ENCODE measurements at places on chromosomes 7 and 10.
A peak's percentile ranks its signal among the peaks of the same experiment; 100 is the strongest.

GRCh38 chr10:99958302-99958701 lies 51.4 kb downstream of the DNMBP start:
- DNase-seq = no peak

DNA sequence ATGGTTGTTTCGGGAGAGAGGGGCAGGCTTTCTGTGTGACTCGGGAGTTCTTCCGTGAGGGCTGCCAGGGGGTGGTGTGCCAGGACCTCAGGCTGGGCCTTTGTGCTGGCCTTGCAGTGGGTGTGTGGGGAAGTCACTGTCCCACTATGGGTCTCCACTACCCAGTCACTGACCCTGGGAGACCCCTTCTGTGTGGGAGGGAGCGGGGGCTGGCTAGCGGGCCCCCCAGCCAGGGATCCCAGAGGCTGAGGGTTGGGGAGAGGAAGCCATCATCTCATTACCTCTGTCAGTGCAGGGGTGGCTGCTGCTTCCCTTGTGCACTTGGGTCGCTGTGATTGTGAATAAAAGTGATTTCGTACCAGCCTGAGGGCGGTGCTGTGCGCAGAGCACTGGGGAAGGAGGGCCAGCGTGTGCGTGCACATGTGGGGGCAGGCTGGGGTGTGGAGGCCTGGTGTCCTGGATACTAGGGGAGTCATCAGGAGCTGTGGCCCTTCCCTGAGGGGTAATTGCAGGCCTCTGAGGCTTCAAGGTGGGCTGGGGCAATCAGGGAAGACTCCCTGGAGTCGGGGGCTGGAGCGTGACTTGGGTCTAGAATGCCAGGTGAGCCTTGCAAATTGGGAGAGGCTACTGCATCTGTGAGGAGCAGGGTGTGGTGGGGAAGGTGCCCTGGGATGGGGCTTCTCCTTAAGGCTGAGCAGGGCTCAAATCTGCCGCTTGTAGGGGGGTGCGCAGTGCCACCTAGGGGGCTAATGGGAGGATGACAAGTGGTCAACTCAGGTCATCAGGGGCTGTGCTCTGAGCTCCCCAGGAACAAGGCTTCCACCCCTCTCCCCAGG lies 98.9 kb downstream of the NEURL1 start:
- peak; percentile 62 for DNase-seq

DNA sequence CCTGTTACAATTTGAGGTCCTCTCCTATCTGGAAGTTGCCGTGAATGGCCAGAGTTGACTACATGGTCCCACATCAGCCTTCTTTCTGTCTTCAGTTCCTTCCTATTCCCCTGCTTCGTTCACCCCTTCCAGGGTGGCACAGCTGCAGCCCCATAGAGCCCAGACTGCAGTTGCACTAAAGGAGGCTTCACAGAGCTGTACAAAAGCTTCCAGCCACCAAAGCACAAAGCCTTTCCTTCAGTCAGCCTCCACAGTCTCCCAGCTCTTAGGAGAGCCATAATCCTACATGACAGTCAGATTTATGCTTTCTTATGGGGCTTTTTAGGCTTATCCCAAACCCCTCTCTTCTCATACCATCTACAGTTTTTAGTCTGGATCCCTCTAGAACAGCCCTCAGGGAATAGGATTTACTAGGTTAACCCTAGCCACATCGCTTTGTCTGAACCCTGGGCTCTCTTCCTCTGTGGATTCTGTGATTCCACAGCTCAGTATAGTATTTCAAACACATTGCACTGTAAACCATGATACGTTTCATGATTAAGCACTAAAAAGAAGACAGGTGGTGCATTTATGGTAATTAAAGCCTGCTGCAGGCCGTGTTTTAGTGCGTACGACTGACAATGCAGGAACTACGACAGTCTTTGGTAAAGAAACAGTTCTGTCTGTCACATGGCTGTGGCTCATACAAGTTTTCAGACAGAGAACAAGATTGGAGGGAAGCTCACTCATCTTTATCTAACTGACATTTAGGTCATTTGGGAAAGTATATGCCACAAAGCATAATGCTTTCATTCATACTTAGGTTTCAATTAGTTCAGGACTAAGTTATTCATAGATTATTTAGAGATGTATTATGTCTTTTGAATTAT lies 208.3 kb upstream of the KMT2E start:
- no peak for DNase-seq

DNA sequence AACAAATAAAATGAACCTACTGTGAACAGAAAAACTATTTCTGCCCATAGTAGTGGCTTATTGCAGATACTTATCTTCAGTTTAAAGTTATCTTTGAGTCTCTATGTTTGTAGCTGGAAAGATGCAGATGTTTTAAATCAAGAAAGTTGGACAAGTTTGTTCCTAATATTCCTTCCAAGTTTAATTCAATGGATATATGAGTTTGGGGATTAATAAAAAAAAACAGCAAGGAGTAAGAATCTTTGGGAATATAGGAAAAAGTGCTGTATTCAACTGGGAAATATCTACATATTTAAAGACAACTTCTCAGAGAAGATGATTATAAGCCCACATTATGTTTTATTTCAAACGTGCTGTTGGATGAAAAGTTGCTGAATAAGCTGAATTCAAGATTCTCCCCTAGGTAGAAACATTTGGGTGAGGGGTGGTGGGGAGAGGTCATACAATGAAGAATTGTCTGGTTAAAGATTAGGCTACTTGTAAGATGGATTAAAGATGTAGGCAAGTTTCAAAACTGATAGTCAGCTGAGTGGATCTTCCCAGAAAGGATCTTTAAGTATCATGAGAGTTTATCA lies 1135.2 kb downstream of the CNTNAP2 start:
- DNase-seq = no peak

DNA sequence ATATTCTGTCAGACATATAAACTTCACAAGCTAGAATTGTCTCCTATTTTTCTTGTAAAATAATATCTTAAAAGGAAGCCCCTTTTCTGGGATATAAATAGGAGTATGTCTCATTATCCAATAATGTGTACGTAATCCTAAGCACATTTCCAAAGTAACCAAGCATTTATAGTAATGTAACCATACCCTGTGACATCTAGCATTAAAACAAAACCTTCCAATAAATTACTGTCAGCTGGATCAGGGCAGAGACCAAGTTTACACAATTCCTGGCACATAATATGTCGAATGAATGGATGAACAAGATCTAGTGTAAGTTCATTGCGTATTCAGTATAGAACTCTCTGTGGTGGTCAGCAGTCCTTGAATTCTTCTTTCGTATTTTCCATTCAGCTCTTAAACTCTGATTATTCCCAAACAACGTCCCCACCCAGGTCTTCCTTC lies 14.3 kb downstream of the CPED1 start:
- no peak for DNase-seq

GRCh38 chr10:59557642-59558041 lies 152.0 kb downstream of the SLC16A9 start:
- DNase-seq = no peak

GRCh38 chr7:30469303-30469702 lies 9.3 kb downstream of the NOD1 start:
- DNase-seq = no peak

DNA sequence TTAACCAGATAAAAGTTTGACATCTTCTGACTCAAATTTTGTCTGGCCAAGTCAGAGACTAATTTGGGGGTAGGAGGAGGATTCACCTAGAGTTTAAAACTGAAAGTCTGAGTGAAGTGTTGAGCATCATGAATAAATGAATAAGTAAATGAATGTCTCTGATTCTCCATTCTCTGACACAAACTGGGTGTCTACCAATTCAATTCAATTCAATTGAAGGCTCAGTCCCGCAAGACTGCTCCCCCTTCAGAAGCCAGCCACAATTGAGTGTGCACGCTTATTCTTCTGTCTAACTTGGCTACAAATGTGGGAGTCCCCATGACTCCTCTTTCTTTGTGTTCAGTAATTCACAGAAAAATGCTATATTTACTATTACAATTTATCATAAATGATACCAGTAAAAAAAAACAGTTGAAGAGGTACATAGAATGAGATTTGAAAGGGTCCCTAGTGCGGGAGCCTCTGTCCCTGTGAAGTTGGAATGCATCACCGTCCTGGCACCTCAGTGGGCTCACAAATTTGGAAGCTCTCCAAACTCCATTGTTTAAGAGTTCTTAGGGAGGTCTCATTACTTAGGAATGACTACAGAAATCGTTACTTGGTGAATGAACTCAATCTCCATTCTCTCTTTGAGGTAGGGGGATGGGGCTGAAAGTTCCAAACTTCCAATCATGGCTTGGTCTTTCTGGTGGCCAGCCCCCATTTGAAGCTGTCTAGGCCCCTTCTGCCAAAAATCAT lies 243.7 kb upstream of the PHYHIPL start:
- no peak for DNase-seq

DNA sequence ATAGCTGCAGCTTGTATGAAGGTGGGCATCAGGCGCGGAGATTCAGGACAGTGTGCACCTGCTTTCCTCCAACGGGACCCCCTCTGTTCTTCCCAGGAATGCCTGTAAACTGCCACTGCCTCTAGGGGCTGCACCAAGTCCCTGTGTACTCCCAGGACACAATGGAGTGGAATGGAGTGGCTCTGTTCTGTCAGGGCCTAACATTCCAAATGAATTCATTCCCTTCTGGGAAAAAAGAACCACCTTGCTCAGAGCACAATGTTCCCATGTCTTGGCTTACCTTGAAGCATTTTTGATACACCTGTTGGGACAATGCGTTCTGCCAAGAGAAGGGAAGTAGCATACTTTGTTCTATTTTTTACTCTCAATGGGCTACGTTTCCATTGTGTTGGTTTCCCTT lies 339.4 kb downstream of the FRMD4A start:
- DNase-seq = no peak

All from stimulated activated naive CD8-positive, alpha-beta T cell treated with anti-CD3 and anti-CD28 coated beads, Interleukin-15, Interleukin-2, amounts not matched to agents 100 U/mL and 50 U/mL, for 24 hours (primary cell).